AG04449 (cell line): ENCODE measurements at places on chromosomes 6 and 20.

GRCh38 chr20:23477223-23477622 lies 13.7 kb upstream of the CST8 start:
- DNase-seq: no peak

GRCh38 chr6:112594886-112595594 lies 247.9 kb downstream of the RFPL4B start:
- no peak for DNase-seq

DNA sequence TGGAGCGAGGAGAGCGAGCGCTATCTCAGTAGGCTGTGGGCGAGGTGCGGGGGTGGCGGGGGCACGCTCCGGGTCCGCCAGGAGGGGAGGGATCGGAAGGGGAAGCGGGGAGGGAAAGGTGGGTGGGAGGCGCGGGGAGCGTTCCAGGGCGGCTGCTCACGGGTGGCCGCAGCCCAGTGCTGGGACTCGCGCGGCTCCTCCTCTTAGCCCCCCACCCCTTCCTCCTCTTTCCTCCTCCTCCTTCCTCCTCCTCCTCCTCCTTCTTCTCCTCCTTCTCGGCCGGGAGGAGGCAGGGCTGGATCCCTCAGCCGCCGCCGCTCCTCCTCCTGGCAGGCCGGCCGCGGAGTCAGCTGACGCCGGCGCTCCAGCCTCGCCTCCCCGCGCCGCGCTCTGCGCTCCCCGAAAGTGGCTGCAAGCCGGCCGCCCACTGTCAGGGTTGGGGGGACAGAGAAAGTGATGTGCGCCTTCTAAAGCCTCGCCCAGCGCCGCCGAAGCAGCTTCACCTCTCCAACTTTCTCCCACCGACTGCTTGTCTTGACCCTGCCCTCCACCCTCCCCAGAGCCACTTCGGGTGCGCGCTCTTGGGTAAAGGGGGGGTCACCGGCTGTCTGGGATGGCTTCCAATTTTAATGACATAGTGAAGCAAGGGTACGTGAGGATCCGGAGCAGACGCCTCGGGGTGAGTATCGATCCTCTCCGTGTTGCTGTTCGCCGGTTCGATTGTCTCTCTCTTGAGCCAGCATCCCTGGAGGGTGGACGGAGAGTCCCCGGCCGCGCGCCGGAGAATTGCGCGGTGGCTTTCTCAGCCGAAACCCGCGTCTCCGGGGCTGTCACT lies at the start of gene DOK5:
Gene DOK5 (plus strand): TSS at position 260 of the 835 bp plus-strand sequence. CDS start 354 bp downstream, at position 614.
- DNase-seq: no peak

GRCh38 chr6:44367681-44368080 lies 19.8 kb upstream of the CDC5L start:
- DNase-seq: no peak

DNA sequence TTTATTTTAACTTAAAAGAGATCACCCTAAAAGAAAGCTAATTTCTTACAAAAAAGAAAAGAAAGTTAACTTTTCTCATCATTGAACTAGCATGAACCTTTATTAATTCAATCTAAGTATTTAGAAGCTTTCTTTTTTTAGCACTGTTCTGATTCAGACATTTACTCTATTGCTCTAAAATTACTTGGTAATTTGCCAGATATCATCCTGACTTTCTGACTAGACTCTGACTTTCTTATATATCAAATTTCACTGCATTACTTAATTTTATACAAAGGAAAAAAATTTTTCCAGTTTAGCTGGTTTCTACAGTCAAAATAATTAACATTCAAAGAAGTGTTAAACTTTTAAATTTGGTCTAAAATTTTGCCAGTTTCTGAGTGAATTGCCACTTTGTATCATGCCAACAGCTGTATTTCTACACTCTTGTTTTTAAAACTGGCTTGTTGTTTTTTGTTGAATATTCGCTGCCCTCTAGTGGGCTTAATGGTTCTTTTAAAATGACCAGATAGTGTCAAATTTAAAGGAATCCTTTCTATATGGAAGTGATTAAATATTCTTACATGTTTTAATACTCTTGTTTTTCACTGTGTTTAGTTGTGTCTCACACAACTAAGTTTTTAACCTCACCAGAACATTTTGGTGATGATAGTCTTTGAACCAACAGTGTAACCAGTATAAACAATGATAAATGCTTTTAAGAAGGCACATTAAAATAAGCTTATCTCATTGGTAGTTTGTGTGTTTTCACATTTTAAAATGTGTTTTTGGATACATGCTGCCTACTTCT lies 102.0 kb downstream of the POPDC3 start:
- no peak for DNase-seq

- DNase-seq: no peak
These were observed 1.6 kb upstream of the OGFRL1 start for GRCh38 chr6:71287038-71287437.

GRCh38 chr6:24778121-24778520 lies 3.4 kb downstream of the GMNN start:
- DNase-seq: no peak

DNA sequence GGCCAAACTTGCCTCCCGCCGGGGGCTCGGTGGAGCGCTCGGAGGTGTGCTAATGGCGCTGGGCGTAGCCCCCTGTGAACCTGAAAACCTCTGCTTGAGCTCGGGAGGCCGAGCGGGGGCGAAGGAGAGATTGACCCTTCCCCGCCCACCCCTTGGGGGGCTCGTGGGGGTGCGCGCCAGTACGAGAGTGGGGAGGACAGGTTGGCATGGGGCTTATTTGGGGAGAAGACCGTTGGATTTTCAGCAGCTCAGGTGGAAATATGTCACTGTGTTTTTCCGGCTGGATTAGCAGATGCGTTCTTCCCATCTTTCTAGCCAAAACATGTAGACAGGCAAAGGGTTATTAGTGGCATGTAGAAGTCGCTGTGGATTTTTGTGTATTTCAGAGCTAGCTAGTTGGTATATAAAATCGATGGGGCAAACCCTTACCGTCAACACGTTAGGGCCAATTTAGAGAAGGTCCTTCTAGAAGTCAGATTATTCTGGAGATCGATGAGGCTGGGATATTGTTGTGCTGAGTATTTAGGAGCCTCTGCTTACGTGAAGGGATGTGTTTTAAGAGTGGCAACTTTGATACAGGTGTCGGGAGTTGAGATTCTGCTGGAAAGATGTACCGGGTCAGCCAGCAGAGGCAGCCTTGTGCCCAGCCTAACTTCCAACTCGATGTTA lies 525 bp downstream of the NCOA7 start:
- DNase-seq: no peak

- no peak for DNase-seq
These were observed 71.0 kb downstream of the SOX4 start for GRCh38 chr6:21664314-21665109.

- no peak for DNase-seq
These were observed 58.7 kb upstream of the RNF24 start for GRCh38 chr20:4073852-4074741.

DNA sequence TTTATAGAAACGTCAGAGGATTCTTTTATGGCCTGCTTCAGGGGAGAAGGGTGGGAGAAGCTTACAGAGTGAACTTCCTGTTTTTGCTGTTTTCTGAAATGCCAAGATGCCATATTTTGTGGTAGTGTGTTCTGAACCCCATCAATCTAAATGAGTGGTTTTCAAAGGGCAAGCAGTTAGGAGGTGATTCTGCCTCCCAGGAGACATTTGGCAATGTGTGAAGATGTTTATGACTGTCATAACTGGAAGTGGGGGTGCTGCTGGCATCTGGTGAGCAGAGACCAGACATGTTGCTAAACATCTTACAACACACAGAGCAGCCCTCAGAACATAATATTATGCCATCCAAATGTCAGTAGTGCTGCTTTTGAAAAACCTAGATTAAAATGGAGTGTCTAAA lies 6.0 kb upstream of the PRL start:
- DNase-seq: no peak

DNA sequence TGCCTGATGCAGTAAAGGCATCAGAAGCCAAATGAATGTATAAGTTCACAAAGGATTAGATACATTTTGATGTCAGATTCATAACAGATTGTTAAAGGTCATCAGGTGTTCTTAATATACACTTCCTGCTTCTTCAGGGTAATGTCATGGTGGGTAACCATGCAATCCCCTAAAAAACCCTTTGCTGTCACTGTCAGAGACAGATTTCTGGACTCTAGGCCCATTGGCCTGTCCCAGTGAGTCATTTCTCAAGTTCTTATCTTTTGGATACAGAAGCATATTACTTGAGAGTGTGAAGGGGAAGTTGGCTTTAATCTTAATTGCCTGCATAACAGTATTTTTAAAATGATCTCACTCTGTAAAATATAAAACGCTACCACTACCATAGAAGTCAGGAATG lies 895.6 kb upstream of the MAP3K7 start:
- DNase-seq: no peak

GRCh38 chr6:53179961-53180651 lies 31.5 kb upstream of the GCM1 start:
- DNase-seq: no peak

DNA sequence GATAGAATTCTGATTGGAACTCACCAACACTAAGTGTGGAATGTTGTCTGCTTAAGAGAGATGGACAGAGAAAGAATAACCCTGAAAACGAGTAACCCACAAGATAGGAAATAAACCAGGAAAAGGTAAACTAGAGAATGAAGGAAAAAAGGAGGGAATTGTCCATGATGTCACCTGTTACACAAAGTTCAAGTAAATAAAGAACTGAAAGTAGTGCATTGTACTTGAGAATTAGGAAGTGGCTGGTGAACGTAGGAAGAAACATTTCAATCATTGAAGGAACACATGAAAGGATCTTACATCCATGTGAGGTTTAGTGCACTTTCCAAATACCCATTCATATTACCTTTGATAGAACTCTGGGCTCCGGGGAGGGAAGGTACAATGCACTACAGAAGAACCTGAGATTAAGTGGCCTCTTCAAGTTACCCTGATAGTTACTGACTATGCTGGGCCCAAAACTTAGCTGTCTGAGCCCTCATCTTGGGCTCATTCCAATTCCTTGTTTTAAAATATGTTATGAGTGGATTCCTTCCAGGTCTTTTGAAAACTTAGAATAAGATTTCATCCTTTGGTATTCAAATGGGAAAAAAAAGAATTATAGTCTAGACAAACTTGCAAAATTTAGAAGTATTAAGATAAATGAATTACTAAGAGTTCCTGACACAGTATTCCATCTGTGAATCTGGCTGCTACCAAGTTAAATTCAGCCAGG lies 1.1 kb upstream of the STX7 start:
- DNase-seq: no peak

GRCh38 chr6:3250231-3250675 lies 8.5 kb upstream of the PSMG4 start:
- DNase-seq: no peak

DNA sequence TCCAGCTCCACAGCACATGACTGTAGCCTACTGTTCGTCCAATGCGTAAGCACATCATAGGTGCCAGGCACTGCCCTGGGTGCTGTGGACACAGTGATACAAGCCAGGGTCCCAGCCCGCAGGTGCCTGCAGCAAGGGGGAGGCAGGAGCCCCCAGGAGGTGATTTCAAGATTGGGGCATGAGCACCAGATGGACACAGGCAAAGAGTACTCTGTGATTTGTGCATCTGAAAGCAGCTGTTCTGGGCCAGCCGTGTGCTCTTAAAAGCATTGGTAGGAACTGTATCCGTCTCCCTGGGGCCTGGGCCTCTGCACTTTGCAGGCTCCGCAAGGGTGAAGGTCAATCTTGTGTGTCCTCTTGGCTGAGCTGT lies 149.8 kb downstream of the SYCP2 start:
- DNase-seq: no peak

DNA sequence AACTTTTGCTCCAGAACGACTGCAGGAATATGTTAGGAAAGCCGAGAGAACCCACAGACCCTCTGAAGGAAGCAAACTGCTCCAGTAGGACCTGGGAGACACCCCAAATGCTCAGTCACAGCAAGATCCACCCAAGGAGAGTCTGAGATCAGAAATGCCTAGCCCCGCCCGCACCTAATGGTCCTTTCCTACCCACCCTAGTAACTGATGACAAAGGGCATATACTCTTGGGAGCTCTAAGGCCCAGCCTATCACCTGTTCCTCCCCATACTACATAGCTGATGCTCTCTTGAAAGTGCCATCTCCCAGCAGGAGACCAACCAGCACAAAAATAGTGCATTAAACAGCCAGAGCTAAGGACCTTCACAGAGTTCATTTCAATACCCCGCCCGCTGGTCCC lies 67.6 kb downstream of the CD2AP start:
- DNase-seq: no peak

- DNase-seq: no peak
These were observed 398.7 kb downstream of the PHF3 start for GRCh38 chr6:64034291-64034690.

DNA sequence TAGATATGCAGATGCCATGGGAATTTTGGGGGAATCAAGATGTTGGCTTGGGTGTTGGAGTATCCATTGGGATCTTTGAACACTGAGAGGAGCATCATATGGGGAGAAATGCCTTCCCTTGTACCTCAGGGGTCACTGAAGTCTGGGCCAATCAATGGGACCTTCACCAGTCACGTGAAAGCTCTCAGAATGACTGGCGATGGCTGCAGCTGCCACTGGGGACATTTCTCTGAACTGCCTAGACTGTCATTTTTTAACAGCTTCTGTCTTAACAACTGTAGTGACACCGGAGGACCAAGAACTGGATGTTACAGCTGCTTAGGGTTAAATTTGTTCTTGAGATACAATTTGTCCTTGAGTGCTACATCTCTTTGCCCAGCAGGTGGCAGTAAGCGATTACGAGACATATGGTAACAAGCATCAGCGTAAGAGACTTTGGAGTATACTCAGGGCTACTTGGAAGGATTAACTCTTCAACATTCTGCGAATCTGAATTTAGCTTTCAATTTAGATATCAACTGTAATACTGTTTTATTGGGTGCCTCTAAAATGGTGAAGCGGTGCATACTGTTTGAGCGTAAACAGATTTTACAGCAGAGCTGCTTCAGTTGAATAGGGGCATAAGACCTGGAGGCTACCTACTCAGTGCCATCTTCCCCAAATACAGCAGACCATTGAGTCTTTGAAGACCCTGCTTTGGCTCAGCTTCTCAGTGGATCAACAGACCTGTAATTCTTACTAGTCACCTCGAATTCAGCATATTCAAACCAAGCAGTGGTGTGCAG lies 36.0 kb downstream of the CCN2 start:
- DNase-seq: no peak
